CD4-positive, alpha-beta T cell treated with Interleukin-17A for 1 hour (primary cell): ENCODE measurements at places on chromosomes 12 and 14.

DNA sequence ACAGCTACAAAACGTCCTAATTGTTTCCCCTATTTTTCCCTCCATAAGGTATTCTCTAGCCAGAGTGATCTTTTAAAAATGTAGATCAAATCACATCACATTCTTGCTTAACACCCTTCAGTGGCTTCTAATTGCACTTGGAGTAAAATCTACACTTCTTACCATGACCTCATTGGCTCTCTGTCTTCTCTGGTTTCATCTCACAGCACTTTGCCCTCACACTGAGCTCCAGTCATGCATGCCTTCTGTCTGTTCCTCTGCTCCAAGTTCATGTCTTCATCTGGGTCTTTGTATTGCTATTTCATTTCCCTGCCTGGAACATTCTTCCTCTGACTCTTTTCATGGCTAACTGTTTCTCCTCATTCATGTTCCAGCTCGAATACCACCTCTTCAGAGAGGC is 220.4 kb upstream of the GARIN6 start:
- DNase-seq: no peak

GRCh38 chr12:26514364-26514763 is 318.6 kb downstream of the ITPR2 start:
- DNase-seq: no peak

- DNase-seq: no peak
Measured at GRCh38 chr12:123879101-123879500, 93.5 kb downstream of the CCDC92 start.

GRCh38 chr12:129009833-129010622 is 156.8 kb downstream of the GLT1D1 start:
- no peak for DNase-seq

DNA sequence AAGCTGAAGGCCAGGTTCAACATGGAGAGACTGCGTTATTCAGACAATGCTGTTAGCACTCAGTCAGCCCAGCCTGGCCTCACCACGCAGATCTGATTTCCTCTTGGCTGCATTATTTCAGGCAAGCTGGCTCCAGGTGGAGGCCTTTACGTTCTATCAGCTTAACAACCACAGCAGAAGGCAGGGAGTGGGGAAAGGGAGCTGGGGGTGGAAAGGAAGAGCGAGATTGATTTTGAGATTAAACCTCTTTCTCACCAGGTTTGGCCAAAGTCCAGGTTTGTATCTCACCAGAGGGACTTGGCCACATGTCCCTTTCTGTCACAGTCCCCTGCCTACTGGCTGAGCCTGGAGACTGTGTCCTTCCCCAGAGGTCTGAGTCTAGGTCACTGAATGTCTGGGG is 543.7 kb upstream of the TMEM132C start:
- no peak for DNase-seq

- peak; percentile 32 for DNase-seq
Measured at GRCh38 chr14:24232645-24233537, at the start of gene GMPR2. GMPR2 (plus strand) TSS chr14:24232929; CDS start chr14:24233254, 325 bp downstream.

- DNase-seq: no peak
Measured at GRCh38 chr14:35336494-35337268, 44.5 kb downstream of the PSMA6 start.

GRCh38 chr14:74922752-74923401 is at the start of gene RPS6KL1:
RPS6KL1 (minus strand) TSS chr14:74923260; CDS start chr14:74921541, 1,719 bp downstream.
- peak; percentile 74 for DNase-seq

GRCh38 chr14:25622763-25623162 is 572.8 kb upstream of the STXBP6 start:
- DNase-seq: no peak

- no peak for DNase-seq
Measured at GRCh38 chr12:127290251-127290650, 976.7 kb upstream of the TMEM132C start.

DNA sequence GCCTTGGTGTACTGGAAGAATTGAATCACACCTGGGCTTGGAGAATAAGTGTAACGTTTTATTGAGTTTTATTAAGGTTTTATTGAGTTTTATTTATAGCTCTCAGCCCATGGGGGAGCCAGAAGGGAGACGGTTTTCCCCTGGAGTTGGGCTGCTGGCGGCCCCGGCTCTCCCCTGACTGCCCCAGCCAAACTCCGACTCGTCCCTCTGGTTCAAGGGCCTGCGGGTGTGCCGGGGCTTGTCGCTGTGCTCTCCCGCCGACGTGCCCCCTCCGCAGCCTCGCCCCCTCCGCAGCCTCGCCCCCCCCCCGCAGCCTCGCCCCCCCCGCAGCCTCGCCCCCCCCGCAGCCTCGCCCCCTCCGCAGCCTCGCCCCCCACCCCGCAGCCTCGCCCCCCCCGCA is 326.1 kb upstream of the RTL1 start:
- no peak for DNase-seq

DNA sequence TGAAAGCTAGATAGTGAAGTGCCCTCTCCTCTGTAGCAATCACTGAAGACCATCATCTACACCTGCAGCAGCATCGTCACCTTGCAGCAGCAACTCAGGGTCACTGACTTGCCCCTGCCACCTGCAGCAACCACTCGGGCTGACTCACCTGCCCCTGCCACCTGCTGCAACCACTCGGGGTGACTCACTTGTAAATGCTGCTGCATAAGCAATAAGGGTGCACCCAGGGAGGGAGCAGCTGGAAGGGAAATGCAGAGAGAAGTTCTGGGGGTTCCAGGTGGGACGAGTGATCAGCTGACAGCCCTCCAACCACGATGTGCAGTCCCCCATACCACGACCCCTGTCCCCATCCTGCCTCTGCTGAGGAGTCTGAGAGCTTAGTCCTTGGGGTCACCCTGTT is 357.1 kb upstream of the SFSWAP start:
- DNase-seq: no peak

GRCh38 chr14:32006263-32007110 is 70.6 kb upstream of the ARHGAP5 start:
- DNase-seq: no peak

- DNase-seq: no peak
Measured at GRCh38 chr14:31966896-31967668, 110.0 kb upstream of the ARHGAP5 start.

DNA sequence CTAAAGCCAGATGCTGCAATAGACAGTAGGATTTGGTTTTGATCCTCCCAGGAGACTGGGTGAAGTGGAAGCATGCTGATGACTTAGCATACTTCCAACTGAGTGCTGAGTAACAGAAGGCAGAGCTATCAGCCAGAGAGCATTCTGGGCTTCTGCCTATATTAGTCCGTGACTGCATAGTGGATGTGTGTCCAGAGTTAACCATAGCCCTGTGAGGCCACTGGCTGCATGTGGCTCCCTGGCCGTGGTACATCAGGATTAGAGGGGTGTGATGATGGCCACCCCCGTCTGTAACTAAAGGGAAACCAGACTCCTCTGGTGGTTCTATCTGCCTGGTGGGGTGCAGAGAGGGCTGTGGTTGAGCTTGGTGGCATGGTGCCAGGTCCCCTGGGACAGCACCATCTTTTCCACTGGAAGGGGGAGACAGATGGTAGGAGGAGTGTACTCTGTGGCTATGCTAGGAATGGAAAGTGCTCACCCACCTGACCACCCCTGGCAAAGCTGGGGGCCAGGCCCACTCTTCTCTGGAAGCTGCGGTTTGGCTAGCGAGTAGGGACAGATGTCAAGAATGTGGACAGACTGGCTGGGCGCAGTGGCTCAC is 27.4 kb downstream of the ABCD4 start:
- no peak for DNase-seq

DNA sequence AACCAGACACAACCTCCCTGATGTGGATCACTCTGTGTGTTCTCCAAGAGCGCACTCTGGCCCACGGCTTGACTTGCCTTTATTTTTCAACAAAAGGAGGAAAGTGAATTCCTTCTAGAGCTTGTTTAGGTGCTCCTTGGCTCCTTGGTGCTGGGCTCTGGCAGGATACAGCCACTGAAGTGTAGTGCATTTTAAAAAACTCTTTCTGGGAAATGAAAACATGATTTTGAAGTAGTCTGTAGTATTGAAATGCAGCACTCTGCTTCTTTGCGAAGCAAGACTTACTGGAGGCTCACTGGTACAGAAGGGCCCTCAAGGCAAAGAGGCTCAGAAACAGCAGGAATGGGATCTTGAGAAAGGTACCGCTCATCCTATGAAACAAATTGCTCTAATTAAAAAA is 81.6 kb downstream of the PTCSC3 start:
- DNase-seq: no peak

DNA sequence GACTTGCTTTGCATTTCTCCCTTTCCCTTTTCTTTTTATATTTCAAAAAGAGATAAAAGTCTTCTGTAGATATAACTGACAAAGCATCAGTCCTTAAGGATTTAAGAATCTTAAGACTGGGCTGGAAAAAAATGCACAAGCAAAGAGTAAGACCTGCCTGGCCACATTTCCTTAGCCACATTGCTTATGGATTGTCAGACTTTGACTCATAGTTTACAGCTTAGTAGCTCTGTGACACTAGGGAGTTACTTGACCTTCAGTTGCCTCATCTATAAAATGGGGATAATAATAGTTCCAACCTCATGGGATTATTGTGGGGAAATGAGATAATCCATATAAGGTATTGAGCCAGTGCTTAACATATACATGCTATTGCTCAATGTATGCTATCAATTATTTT is 66.4 kb upstream of the STK38L start:
- no peak for DNase-seq

- DNase-seq: no peak
Measured at GRCh38 chr14:96214793-96215192, 10.2 kb downstream of the BDKRB2 start.

GRCh38 chr12:122116707-122117535 is 38.4 kb downstream of the MLXIP start:
- DNase-seq: no peak

GRCh38 chr14:88043529-88044443 is 38.9 kb downstream of the GPR65 start:
- no peak for DNase-seq

- DNase-seq: no peak
Measured at GRCh38 chr12:103397536-103397935, 98.2 kb downstream of the C12orf42 start.

- DNase-seq: peak; percentile 46
Measured at GRCh38 chr14:38129705-38130104, 78.0 kb upstream of the SSTR1 start.

DNA sequence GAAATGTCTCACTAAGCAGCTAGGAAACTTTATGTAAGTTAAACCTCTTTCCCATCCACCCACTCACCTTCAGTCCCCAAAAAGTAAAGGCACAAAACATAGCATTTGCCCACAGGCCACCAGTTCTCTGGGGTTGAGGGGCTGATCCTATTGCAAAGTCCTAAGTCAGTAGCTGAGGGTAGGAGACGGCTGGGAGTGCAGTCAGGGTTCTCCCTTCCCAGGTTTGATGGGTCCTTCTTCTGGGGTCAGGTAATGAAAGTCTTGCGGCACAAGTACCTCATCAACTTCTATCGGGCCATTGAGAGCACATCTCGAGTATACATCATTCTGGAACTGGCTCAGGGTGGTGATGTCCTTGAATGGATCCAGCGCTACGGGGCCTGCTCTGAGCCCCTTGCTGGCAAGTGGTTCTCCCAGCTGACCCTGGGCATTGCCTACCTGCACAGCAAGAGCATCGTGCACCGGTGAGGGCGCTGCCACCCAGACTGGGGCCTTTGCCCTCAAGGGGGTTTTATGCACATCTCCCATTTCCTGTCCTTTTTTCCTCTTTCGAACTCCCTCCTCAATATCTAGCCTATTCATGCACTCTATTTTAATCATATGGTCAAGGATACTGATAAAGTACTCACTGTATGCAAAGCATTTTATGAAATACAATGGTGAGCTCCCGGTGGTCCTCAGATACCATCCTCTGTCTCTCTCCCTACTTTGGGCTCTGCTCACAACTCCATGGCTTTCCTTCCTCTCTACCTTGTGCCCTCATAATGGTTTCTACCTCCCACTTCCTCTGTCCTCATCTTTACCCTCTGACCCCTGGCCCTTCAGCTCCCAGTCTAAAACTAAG is 986 bp downstream of the TSSK4 start:
- DNase-seq: no peak

DNA sequence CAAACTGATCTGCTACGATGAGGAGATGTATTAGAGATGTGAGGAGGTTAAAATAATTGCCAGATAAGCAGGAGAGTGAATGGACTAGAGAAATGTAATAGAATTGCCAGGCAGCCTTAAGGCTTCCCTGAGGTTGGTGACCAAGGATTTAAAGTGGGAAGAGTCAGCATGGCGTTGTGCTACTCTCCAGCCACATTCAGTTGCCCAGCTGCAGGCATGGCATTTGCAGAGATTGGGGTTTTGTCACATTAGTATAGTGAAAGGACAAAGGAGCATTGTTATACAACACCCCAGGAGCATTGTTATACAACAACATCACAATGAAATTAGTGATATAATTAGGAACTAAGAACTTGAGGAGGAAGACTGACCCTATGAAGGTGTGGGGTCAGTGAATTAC is 31.7 kb downstream of the MARK3 start:
- DNase-seq: no peak

DNA sequence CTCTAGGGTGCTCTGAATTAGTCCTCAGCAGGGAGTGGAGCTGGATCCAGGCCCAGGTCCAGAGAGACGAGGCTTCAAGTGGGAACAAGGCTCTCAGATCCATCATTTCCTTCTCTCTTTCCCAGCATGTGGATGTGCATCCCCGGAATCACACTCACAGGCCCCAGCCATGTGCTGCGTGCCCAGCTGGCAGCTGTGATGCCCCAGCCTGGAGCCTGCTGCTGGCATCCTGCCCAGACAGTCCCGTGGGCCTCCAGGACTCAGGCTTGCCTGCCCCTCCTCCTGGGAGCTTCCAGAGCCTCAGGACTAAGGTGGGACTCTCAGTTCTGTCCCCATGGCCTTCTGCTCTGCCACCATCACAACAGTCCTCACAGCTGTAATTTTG is 6.2 kb upstream of the KRT84 start:
- DNase-seq: no peak
